KBM-7 (cell line): ENCODE measurements at places on chromosomes 12 and 14.
A peak's percentile ranks its signal among the peaks of the same experiment; 100 is the strongest.

GRCh38 chr12:67818459-67818903 is 169.9 kb downstream of the DYRK2 start:
- no peak for DNase-seq

- DNase-seq, result no peak
Observed at GRCh38 chr12:12776261-12776660, 9.2 kb upstream of the APOLD1 start.

GRCh38 chr12:88723219-88723618 is 142.9 kb upstream of the KITLG start:
- no peak for DNase-seq

DNA sequence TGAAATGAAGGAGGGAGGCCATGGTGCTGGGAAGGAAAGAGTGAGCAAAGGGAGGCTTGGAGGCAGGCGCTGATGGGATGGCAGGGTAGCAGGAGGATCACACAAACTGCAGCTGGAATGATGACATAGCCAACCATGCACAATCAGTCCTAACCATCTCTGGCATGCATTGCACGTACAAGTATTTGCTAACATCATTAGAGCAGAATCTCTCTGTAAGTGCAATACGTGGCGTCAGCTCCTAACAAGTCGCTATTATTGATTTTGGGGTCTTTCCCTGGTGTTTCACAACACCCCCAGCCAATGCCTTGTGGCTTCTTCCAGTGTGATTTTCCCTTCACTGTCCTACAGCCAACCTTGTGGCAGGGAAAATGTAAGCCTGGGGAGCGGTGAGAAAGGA is 18.5 kb downstream of the BDKRB1 start:
- no peak for DNase-seq

GRCh38 chr12:40232602-40233001 is 7.8 kb downstream of the LRRK2 start:
- no peak for DNase-seq

- DNase-seq, result peak; percentile 28
Observed at GRCh38 chr14:79256380-79256779, 954.9 kb downstream of the DIO2 start.

- no peak for DNase-seq
Observed at GRCh38 chr12:43306066-43306465, 245.9 kb downstream of the ADAMTS20 start.
